Activated CD4-positive, alpha-beta T cell treated with anti-CD3 and anti-CD28 coated beads, Interleukin-2, amount 10 ng/mL, durations not matched to agents 7 days and 5 days (primary cell): ENCODE measurements at places on chromosomes 6 and 20. TPM values are rescaled to one million over a fixed set of nuclear protein-coding genes. Genes with fewer than 3 reads are reported as not detected.

- no peak for DNase-seq
Observed at GRCh38 chr6:6319952-6320811, at the start of gene F13A1. Gene F13A1, minus strand, starts transcription at chr6:6320662. Its CDS starts 1,998 bp downstream, at chr6:6318664.

The PPP1R16B gene
- 67.4 TPM for total RNA-seq

The MYH7B gene
- 0.04 TPM for total RNA-seq

The SLC44A4 gene
- 0.15 TPM for total RNA-seq

DNA sequence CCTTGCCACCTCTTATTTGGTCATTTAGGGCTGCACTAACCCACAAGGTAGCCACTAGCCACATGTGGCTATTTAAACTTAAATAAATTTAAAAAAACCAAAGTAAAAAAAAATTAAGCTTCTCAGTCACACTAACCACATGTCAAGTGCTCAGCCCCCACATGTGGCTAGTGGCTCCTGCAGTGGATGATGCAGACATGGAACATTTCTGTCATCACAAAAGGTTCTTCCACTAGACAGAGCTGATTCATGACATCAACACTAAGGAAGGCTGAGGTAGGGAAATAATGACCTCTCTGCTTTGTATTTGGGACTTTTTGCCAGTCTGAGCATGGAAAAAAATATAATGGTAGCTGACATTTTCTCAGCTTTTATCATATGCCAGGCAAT lies 173.0 kb upstream of the FERMT1 start:
- DNase-seq, result no peak

GRCh38 chr20:11776687-11777086 lies 141.0 kb upstream of the BTBD3 start:
- no peak for DNase-seq

DNA sequence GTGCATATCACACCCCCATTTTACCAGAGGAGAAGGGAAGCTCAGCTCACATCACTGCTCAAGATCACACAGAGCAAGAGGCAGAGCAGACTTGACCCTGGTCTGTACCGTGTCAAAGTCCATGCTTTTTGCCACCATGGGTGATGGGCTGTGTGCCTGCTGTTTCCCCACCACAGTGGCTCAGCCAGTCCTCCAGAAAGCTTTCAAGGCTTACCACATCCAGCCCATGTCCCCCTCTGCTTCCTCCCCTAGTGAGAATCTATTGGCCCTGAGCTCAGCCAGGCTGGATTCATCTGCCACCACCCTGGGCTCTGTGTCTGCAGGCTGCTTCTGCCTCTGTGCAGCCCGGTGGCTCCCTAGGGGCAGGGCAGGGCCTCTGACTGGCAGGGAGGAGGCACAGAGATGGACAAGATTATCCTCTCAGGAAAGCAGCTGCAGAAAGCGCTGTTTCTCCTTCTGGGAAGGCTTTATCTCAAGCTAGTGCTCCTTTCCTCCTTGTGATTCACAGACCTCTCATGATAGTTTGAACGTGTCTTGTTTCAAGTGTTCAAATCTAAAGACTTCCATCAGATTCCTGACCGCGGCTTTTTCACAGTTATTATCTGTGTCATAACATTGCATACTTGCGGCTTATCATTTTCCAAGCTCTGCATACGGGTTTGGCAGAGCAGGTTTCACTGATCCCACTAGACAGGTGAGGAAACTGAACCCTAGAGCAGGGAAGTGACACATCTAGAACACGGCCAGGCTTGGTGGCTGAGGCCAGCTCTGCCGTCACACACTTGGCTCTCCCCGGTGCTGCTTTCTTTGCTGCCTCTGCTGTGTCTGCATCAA lies 37.4 kb downstream of the VEGFA start:
- DNase-seq, result no peak

The ACTL10 gene
- 2.4 TPM for total RNA-seq

The LY6G6C gene
- total RNA-seq, result not detected

The DUSP22 gene
- 36.7 TPM for total RNA-seq

GRCh38 chr20:1784586-1784985 lies 110.6 kb upstream of the SIRPA start:
- no peak for DNase-seq

GRCh38 chr20:12554426-12554825 lies 454.3 kb upstream of the SPTLC3 start:
- DNase-seq, result no peak

The SAMD10 gene
- 17.2 TPM for total RNA-seq

- no peak for DNase-seq
Observed at GRCh38 chr6:140174524-140174923, 800.1 kb upstream of the CITED2 start.

GRCh38 chr20:62063981-62064769 lies 1.5 kb downstream of the TAF4 start:
- no peak for DNase-seq

DNA sequence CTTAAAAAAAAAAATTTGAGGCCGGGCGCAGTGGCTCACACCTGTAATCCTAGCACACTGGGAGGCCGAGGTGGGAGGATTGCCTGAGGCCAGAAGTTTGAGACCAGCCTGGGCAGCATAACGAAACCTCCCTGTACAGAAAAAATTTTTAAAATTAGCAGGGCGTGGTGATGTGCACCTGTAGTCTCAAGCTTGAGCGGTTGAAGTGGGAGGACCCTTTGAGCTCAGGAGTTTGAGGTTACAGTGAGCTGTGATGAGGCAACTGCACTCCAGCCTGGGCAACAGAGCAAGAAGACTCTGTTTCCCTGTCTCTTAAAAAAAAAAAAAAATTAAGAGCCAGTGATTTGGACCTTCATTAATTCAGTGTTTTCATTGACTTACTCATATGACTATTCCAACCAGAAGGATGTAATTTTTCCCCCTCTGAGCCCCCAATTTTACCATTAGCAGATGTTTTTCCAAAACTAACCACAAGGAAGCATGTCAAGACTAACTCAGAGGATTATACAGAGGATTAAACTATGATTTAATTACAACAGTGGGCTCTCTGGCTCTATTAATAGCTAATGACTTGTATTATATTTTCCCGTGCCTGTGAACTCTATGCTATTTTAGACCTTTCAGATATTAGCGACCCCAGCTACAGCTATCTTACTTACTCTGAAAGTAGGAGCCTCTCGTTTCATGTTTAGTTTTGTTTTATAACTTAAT lies 75.1 kb downstream of the ARID1B start:
- DNase-seq, result no peak

The HFE gene
- total RNA-seq, result 3.0 TPM

The OPRL1 gene
- 1.6 TPM for total RNA-seq

- DNase-seq, result peak; percentile 76
Observed at GRCh38 chr6:73452107-73452461, at the start of gene CGAS. Gene CGAS, minus strand, starts transcription at chr6:73452297. Its CDS starts 116 bp downstream, at chr6:73452181.
